Thoracic aorta (tissue), 2 donors: ENCODE measurements at places on chromosomes 6 and 20. TPM values are rescaled to one million over a fixed set of nuclear protein-coding genes. Genes with fewer than 3 reads are reported as not detected.

DNA sequence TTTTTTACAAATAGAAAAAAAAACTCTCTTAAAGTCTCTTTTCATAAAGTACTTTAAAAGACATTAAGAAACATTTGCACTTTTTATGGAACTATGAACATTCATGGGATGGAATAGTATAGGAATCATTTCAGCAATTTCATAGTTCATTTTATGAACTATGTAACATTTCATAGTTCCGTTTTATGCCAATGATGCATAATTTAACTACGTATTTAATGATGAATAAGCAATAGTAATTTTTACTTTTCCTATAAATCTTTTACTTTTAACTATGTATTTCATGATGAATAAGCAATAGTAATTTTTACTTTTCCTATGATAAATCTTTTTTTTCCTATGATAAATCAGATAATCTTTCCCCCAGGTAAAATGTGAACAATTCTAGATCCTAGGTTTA lies 47.7 kb downstream of the FAM184A start:
- no peak for DNase-seq

DNA sequence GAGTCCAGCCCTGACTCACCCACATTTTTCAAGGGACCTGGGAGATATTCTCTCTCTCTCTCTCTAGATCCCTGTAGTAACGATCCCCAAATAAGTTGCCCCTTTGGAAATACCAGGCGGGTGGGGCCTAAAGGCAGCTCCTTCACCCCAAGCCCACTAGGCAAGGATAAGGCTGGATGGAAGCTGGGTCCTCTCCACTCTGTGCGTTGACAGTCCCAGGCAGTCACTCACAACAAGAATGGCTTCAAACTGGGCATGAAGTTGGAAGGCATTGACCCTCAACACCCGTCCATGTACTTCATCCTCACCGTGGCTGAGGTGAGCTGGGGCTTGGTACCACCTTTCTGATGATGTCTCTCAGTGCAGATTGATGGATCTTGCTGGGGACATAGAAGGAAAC lies 21.6 kb downstream of the L3MBTL1 start:
- no peak for DNase-seq

DNA sequence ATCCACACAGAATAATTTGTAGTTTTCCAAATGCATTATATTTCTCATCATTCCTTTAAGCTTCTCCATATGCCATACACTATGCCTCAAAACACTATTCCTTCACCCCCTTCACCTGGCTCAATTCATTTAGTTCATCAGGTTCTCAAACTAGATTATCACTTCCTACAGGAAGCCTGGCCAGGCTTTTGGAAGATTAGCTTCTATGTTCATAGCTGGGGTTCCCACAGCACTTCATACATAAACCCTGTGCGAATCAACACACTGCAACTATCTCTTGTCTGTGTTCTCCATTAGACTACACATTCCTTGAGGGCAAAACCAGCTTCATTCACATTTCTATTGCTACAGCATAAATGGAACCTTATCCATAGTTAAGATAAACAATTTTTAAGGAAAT lies 40.5 kb upstream of the PLN start:
- DNase-seq, result no peak

GRCh38 chr6:143822584-143823024 lies 20.5 kb upstream of the LTV1 start:
- DNase-seq, result no peak

DNA sequence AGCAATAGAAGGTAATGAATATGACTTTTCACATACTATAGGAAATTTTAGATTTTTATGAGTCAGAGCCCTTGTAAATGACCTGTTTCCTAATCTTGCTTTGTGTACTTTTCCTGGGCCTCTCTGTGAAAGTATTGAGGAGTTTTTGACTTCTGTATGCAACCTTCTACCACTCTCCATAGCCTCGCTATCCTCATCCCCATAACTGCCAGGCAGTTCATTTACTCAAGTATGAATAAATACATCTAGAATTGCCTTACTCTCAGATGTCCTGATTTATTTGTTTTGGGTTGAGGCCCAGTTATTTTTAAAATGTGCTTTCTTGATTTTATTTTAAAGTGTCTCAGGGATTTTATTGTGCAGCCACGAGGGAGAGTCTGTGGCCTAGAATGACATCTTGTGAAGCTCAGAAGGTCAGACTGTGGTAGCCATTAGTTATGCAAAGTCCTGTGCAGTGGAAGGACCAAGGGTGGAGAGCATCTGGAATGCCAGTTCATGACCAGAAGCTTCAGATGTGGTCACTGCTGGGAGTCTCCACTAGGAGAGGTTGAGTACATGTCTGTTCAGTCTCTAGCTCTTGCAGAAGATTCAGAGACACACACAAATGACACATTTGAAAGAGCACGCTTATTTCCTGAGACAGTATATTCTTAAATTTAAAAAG lies 346.2 kb upstream of the IMPG1 start:
- no peak for DNase-seq

DNA sequence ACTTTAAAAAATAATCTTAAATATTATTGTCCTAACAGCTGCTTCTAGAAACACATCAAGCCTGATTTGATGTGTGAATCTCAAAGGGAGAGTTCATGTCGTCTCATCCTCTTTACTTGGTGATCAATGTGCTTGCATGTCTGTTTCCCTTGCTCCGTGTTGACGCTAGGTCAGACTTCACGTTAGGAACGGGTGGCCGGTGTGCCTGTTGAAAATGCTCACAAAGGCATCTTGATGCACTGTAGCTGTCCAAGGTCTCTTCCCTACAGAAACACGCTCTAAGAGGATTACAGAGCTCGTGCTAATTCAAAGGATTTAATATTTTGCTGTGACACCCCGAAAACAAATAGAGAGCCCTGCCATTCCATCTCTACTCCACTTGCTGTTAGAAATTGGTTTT lies 84.6 kb downstream of the ID4 start:
- no peak for DNase-seq

DNA sequence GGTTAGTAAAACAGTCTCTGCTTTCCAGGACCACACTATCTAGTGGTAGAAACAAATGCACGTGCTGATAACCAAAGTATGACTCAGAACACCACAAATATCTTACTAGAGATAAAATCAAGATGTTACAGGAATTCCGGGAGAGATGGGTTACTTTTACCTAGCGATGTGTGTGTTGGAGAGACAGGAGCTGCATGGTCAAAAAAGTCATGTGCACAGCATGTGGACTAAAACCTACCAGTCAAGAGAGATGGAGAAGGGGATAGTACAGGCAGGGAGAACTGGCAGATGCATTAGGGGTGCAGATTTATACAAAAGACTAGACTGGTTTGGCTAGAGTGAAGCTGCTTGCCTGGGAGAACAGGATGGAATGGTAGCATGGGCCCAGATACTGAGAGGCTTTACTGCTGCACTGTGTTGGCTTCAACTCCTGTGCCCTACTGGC lies 75.3 kb upstream of the MRAP2 start:
- DNase-seq, result no peak

DNA sequence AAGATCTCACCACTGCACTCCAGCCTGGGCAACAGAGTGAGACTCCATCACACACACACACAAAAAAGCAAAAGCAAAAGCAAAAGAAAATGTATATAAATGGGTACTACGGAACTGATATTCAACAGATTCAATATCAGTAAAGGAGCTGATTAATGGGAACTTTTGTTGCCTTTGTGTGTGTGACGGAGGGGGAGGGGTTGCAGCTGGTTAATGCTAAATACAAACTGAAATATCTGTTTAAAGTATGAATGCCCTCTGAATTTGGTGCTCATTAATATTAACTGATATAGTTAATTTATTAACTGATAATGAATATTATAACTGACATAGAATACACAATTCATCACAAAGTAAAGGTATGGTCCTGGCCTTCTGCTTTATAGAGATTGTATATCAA lies 8.4 kb downstream of the NCOA6 start:
- DNase-seq, result no peak

DNA sequence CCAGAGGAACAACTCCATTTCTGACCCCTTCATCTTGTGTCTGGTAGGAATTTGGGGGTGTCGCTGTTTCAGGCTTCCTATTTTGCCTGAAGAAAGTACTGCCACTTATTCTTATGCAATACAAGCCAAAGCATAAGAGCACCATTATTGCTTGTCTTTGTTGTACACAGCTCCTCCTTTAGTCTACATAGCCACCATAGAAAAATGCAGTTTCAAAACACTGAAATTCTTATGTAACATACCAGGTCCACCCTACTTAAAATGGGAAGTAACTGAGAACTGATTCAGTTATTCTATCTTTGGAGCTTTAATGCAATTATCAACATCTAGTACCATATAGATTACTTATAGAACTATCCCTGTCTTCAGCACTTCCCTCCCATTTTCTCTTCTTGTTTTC lies 255.5 kb downstream of the ARHGAP18 start:
- no peak for DNase-seq

- DNase-seq, result no peak
Measured at GRCh38 chr20:25402583-25402982, 4.9 kb upstream of the GINS1 start.

DNA sequence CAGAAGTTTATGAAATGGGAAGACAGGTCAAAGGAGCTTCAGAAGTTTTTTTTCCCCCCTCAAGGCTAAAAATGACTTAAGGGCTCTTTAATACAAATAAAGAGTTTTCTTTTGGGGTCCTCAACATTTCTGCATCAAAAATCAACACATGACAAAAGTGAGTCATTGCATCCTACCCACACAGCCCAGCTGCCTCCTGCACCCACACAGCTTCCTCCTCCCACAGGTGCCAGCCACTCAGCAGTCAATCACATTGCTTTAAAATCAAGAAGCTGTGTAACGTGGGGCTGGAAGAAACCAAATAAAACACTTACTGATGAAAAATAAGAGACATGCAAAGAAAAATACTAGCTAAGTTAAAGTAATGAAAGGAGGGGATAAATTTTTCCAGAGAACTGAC lies 68.5 kb downstream of the MAP3K5 start:
- no peak for DNase-seq

- no peak for DNase-seq
Measured at GRCh38 chr6:163554663-163555062, 140.1 kb downstream of the QKI start.

- DNase-seq, result no peak
Measured at GRCh38 chr20:32764005-32764960, 2.1 kb downstream of the DNMT3B start.

DNA sequence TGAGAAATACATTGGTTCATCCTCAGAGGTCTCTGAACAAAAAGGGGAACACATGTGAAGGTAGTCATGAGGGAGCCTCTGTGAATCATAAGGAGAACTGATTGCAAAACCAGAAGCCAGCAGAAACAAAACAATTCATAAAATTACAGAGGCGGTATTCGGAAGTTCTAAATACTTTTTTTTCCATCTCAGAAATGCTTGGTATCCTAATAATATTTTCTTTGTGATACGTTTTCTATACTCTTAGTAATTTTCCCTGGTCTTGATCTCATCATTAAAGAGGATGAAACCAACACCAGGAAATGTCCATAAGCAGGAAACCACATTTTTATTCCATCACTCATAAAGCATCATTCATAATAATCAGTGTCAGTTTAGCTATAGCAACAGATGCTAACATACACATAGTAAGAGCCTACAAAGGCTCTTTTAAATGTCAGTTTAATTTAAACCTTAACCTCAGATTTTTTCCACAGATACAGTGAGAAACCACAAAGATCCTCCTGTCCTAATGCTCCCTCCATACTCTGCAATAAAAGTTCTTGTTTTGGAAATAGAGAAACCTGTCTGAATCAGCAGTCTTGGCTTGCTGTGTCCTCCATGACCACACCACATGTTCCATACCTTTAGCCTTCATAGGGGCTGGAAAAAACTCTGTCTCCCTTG lies 29.2 kb downstream of the SGK1 start:
- DNase-seq, result no peak

DNA sequence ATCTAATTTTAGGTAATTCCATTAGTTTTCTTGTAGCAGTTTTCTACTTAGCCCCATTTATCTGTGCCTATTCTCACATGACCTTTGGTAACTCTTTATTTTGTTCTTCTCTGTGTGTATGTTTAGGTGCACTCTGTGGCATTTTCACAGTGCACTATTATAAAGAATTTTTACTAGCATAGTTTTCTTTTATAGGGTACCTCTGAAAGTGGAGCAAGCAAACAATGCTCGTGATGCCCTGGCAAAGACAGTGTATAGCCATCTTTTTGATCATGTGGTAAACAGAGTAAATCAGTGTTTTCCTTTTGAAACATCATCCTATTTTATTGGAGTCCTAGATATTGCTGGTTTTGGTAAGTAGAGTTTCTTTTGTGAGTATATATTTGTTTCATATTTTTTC lies 107.9 kb downstream of the MYO6 start:
- no peak for DNase-seq

DNA sequence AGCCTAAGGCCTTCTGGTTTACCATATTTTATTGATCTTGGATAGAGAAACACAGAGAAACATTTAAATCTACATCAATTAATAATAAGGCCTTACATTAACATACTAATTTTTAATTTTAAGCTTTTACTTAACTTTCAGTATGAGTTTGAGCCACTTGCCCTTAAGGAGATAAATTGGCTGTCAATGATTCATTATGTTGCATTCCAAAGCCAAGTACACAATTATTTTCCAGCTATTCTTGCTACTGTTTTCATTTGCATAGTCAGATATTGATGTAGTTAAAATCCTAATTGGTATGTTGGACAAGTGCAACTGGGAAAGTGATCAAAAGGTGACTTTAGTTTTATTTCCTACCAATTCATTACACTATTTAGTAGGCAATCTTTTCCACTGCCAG lies 58.2 kb downstream of the MOCS1 start:
- DNase-seq, result no peak

DNA sequence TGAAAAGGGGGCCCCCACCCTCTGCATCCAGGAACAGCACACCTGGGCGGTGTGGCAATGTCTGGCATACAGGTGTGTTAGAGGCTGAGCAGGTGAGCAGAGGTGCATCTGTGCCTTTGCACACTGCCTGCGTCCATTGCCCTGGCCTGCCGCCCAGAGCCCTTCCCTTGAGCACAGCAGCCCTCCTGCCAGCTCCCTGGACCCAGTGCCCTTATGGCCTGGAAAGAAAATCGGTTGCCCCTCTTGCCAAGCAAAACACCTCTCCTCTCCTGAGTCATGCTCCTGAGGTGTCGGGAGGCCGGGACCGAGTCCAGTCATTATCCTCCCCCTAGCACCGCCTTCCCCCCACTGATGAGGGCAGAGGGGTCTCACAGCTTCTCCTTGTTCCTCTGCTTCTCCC lies 259.9 kb downstream of the SMOC2 start:
- DNase-seq, result no peak

DNA sequence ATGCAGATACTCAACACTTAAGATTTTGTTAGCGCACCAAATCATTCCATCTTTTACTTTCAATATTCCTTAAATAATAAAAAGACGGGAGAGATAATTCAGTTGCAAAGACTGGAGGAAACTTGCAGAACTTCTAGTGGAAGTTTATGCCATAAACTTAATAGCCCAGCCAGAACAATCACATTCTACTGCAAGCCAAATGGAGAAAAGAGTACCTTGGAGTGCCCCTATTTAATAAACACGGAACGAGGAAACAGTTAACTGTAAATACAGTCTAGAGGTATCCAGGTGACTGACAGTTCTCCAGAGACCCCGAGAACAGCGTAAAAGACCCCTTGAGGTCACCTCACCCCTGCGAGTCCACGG lies 635 bp downstream of the SLC35B3 start:
- DNase-seq, result no peak

GRCh38 chr6:42715871-42716270 lies 6.5 kb downstream of the PRPH2 start:
- no peak for DNase-seq

TREML2 gene
- total RNA-seq, result 0.49 TPM

CAGE1 gene
- not detected for total RNA-seq

GRM1 gene
- not detected for total RNA-seq

MRAP2 gene
- total RNA-seq, result 104 TPM

AIF1 gene
- 21.5 TPM for total RNA-seq

SLC22A2 gene
- total RNA-seq, result not detected

PRPF6 gene
- total RNA-seq, result 51.9 TPM

ENPP5 gene
- total RNA-seq, result 2.7 TPM
